Activated naive CD4-positive, alpha-beta T cell treated with anti-CD3 and anti-CD28 coated beads, Interleukin-2, amount 50 U/mL, for 72 hours (primary cell): ENCODE measurements at places on chromosomes 12 and 14.

DNA sequence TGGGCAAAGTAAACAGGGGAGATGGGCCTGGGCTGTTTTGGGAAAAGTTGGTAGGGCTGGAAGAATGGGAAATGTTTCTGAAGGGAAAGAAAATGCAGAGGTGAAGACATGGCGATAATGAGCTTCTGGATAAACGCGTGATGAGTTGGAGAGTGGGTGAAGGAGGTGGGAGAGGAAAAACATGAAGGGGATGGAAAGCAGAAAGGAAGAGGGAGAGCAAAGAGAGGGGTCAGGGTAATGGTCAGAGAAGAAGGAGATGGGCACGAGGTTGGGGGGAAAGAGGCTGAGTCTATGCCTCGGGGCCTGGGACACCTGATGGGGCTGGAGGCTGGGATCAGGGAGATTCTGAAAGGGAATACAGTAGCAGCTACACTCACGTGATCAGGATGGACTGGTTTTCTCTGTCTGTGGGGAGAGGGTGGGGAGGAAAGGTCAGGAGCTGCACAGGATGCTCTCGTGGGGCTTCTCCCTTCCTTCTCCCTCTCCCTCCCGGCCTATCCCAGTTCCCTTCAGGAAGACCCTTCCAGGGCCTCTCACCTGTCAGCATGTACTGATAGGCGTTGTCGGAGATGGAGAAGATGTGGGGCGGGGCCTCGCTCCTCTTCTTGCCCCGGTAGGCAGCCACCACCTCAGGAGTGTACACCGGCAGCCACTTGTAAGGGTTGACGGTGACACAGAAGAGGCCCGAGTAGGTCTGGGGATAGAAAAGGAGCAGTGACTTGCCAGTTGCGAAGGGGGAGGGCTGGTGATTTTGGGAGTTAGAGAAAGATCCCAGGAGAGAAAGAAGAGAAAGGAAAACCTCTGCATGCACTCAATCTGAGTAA is 3.1 kb downstream of the MYH7 start:
- DNase-seq: no peak

DNA sequence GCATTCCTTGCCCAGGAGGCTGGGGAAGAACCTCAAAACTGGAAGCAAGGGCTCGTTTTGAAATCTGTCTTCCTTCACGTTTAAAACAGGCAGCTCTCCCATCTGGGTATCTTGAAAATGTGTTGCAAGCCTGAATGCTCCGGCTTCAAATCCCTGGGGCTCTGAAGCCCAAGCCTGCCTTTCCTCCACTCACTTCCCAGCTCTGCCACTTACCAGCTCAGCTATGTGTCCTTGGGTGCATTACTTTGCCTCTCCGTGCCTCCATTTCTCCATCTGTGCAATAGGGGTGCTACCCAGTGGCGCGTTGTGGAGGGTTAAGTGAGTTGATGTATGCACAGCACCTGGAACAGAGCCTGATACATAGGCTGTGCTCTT is 97.6 kb downstream of the GCH1 start:
- no peak for DNase-seq

GRCh38 chr12:54389607-54390175 is 5.2 kb upstream of the ZNF385A start:
- DNase-seq: no peak

DNA sequence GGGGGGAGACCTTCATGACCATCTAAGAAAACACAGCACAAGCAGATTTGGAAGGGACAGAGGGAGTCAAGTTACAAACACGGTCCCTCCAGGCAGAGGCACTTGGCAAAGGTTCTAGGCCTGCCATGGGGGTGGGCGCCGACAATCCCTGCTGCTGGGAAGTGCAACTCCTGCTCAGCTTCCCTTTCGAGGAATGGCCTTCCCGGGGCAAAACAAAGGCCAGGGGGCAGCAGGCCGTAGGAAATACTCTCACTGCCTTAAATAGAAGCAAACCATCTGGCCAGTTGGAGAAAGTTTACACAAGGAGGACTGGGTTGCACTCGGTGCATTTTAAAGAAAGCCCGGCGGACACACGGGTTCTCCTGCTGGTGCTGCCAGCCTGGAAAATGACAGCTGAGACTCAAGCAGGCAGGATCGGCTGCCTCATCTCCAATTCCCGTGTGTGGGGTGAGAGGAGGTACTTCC is 65.8 kb downstream of the ITPK1 start:
- DNase-seq: no peak

DNA sequence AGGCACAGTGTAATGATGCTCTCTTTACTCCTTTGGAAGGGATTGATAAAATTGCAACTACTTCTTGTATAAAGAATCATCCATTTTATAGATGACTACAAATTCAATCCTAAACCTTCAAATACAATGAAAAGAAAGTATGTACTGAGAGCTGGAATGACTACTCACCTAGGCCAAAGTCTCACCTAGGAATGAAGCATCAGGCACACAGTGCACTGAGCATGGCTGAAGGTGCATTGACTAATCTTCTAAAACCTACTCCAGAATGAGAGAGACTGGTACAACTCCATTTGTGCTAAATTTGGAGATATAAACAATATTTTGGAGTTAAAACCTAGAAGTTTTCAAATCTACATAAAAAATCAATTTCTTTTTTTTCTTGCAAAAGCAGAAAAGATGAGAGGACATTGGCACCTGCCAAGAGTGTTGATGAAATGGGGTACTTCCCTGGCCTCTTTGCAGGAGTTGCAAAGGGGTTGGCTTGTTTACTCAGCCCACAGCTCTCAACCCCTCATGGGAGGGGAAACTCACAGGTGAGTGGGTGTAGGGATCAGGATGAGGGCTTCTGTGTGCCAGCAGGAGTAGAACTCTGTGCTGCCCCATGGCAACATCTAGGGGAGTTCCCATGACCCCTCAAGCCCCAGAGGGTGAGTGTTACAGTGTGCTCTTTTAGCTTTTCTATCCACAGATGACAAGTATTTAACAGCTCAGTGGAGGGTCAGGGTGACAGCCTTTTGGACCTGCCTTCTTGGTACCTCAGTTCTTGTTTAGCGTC is 31.3 kb downstream of the CLECL1 start:
- DNase-seq: no peak

DNA sequence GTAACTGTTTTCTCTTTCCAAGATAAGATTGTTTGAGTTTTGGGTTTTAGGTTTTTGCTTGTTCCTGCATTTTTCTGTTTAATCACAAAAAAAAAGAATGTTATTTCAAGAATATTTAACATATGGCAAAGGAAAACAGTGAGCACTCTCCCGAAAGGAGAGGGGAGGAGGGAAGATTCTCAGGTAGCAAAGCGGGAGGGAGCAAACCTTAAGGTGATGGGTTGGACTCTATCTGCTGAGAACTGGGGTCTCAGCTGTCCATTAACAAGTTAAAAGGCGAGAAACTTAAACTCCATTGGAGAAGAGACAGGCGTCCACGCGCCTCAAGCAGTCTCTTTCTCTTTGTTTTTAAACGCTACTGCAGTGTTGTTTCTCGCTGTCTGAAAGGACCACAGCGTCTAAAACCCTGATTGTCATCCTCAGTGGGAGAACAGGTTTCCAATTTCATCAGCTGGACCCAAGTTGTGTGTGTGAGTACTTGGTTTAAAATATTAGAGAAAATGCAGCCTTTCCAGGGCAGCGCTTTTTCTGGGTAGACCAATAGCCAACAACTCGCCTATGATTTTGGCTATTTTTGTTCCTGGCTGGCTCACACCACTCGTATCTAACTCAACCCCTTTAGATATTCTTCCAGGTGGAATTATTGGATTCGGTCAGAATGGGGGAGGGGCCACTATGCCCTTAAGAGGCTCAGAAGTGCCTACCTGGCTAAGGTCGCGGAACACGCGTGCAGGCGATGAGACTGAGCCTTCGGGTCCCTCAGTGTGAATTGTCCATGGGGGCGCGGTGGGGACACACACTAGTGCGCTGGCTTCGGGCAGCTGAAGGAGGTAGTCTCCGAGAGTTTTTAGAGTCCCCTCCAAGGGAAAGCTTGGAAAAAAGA is 8.2 kb downstream of the SIX1 start:
- no peak for DNase-seq

DNA sequence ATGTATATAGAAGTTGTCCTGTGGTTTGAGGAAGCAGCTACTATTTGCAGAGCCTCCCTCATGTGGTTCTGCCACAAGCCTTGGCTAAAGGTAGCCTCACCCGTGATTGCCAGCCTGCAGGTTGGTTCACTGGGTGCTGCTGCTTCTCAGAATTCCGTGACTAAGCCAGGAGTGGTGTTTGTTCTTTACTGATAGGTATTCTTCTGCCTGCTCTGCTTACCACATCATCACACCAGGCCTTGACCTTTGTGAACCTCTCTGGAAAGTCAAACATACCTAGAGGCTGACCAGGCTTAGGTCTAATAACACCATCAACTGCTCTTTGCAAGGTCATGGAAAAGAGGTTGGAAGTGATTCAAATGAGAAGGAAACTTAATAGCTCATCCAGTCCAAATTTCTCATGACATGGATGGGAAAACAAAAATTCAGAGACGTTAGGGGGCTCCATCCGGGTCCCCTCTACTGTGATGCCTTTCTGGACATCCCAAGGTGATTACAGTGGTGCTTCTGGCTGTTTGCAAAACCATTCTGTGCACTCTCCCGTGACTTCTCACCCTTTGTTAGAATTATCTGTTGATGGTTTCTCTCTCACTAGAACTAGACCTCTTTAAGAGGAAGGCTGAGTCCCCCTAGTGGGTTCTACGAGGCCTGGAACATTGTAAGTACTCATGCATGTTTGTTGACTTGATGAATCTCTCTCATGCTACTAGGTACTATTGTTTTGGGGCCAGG is 8.5 kb upstream of the SOCS2 start:
- no peak for DNase-seq

GRCh38 chr14:65117769-65118745 is 15.7 kb upstream of the MAX start:
- DNase-seq: no peak

DNA sequence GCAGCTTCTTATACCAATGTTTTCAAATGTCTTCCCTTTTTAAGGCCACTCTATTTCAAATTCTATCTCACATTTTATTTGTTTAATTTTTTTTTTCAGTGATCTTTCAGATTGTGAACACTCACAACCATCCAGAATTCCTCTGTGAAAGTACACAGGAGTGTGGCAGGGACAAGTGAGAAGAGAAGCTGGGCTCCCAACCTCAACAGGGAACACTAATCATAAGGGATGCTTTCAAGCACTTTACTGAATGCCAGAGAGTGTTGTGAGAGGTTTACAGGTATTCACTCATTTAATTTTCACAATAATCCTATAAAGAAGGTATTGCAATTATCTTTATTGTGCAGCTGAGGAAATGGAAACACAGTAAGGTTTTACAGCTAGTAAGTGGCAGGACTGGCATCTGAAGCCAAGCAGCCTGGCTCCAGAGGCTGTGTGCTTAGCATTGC is 60.1 kb upstream of the PYGL start:
- DNase-seq: no peak

DNA sequence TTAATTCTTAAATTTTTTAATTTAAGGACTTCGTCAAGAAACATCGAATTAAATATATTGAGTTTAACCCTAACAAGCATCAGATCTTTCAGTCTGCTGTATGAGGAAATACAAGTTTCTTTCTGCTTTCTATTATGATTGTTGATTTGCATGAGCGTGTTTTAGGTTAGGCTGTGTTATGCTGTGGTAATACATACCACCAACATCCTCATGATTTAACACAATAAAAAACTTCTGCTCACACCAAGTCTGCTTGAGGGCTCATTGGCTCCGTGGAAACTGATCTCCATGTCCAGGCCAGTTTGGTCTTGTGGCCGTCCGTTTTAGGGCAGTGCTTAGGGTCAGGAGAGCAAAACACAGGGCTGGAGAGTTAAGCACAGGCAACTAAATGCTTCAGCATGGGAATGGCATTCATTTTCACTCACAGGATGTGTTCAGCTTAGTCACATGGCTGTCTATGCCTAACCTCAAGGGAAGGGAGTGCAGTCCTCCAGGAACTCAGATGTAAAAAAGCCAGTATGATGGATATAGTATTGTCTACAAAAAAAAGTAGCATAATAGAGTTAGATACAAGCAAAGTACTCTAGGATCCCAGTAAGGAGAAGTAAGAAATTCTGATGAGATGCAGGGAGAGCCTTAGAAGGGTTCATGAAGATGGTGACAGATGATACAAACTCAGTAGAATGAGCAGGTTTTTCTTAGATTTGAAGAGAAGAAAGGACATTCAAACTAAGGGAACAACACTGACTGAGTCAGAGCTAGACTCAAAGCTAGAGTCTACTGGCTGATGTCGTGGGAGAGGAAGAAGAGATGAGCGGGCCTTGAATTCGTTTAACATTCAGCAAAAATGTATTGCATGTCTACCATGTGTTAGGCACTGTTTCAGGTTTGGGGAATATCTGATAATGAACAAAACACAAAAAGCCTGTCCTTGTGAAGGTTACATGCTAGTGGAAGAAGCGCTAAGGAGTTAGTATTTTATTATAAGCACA is 16.3 kb downstream of the MARK3 start:
- no peak for DNase-seq

DNA sequence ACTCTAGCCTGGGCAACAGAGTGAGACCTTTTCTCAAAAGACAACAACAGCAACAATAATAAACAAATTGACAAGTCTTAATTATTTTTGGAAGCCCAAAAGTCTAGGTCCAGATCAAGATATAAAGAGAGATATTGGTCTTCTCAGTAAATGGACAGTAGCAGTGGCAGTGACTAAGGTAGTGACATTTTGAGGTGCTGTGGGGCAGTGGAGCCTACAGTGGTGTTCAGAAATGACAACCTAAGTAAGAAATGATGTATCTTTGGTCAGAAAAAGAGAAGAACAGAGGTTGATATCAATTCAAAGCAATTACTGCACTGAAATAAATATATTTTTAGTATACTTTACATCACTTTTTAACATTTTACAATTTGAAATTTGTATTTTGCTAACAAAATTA is 20.7 kb downstream of the METTL25 start:
- no peak for DNase-seq
